ENCODE measurements at places on chromosomes 1 and 21. TPM values are rescaled to one million over a fixed set of nuclear protein-coding genes. Genes with fewer than 3 reads are reported as not detected.

CD53 gene
- not detected for total RNA-seq

TAF12 gene
- 15.8 TPM for total RNA-seq

DNA sequence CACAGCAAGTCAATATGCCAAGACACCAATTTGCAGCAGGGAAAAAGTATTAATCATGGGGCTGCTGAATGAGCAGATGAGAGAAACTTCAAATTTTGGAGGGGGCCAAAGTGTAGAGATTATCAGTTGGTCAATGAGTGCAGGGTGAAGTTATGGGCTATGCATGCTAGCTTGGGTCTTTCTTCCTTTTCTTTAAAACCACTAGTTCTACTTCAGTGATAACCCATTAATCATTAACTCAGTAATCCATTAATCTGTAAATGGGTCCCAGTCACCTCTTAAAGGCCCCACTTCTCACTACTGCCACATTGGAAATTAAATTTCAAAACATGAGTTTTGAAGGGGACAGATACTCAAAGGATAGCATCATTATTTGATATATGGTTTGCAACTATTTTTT, 688.6 kb upstream of the ADGRL4 start:
- DNase-seq, result no peak

DNA sequence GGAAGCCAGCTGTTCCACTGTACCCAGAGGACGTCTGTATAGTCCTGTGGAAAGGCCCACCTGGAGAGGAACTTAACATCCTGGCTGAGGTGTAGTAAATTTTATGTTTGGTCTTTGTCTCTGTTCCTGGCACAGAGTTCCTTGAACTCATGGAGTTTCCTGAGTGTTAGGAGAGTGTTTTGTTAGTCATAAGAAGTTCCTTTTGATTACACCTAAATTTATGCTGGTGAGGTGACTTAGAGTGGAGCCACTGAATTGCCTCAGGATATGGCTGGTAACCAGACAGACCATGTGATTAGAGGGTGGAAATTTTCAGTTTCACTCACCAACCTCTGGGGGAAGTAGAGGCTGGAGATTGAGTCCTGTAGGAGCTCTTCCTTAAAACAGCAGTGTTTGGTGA, 57.9 kb downstream of the RASAL2 start:
- DNase-seq, result peak; percentile 22

- DNase-seq, result no peak
Measured at GRCh38 chr1:194419721-194420120, 1233.3 kb upstream of the B3GALT2 start.

- DNase-seq, result no peak
Measured at GRCh38 chr1:243402868-243403267, 147.0 kb downstream of the SDCCAG8 start.

GRCh38 chr1:184954232-184954995, 19.9 kb downstream of the NIBAN1 start:
- no peak for DNase-seq

DNA sequence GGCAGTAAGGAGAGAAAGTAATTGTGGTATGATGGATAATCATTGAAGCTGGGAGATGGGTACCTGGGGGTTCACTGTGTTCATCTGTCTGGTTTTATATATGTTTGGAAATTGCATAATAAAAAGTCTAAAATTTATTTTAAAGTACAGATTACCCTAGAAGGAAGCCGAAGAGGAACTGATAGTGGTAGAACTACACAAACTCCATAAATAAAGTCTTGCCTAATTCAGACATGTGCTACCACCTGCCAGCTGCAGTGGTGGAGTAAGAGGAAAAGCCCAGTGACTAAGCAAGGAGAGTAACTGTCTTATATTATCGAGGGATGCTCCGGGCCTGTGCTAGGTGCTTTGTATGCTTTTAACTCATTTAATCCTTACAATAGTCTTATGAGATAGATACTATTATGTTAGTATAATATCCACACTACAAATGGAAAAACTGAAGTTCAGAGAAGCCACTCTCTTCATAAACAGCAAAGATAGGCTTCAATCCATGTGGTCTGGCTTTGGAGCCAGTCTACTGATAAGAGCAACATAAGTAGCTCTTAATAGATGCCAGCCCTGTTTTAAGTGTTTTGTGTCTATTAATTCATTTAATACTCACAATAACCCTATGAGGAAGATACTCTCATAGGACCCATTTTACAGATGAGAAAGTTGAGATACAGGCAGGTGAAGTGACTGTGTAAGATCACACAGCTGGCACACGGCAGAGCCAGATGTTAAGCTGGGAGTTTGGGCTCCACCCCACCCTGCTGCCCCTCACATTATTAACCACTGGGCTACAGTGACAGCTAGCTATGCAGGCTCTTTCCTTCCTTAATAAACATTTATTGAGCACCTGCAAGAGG, 56.8 kb upstream of the HNRNPU start:
- no peak for DNase-seq

GRCh38 chr1:31064111-31064717, 1.3 kb downstream of the PUM1 start:
- no peak for DNase-seq

GRCh38 chr1:21914450-21914849, 22.7 kb downstream of the HSPG2 start:
- no peak for DNase-seq
